ENCODE measurements at places on chromosomes 12 and 14. TPM values are rescaled to one million over a fixed set of nuclear protein-coding genes. Genes with fewer than 3 reads are reported as not detected.

Gene PIP4P1
- 26.4 TPM for total RNA-seq

Gene ZC2HC1C
- total RNA-seq = 3.7 TPM

Gene FGF6
- total RNA-seq = not detected

Gene CCDC60
- not detected for total RNA-seq

Gene ANO2
- total RNA-seq = 3.3 TPM

Gene TSHR
- total RNA-seq = not detected

DNA sequence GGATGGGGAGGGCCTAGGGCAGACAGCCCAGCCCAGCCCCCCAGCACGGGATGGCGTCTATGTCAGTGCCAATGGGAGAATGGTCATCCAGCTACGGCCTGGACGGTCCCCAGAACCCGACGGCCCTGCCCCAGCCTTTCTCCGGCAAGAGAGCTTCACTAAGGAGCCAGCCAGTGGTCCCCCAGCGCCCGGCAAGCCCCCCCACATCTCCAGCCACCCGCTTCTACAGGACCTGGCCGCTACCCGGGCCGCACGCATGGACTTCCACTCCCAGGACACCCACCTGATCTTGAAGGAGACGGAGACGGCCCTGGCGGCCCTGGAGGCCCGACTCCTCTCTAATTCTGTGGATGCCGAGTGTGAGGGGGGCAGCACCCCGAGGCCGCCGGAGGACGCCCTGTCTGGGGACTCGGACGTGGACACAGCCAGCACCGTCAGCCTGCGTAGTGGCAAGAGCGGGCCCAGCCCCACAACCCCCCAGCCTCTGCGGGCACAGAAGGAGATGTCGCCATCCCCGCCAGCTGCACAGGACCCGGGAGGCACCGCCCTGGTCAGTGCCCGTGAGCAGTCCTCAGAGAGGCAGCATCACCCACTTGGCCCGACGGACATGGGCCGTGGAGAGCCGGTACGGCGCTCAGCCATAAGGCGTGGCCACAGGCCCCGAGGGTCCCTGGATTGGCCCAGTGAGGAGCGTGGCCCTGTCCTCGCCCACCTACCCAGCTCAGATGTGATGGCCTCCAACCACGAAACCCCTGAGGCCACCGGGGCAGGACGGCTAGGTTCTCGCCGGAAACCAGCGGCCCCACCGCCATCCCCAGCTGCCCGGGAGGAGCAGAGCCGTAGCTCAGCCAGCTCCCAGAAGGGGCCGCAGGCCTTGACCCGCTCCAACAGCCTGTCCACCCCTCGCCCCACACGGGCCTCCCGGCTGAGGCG is 21.9 kb downstream of the CEP170B start:
- no peak for DNase-seq
- no peaks in the 10 kb centered on the region for H3K27me3 ChIP-seq
- no peak overlapping the region for H3K27ac ChIP-seq
- H3K4me3 ChIP-seq = no peak overlapping the region
- H3K4me1 ChIP-seq = no peaks in the 10 kb centered on the region

- no peak overlapping the region for H3K4me3 ChIP-seq
- peaks cover 5% of the 10 kb centered on the region for H3K4me1 ChIP-seq
- no peak overlapping the region for H3K27ac ChIP-seq
- no peaks in the 10 kb centered on the region for H3K27me3 ChIP-seq
- H3K36me3 ChIP-seq = no peaks in the 10 kb centered on the region
These were observed 8.4 kb upstream of the MLEC start for GRCh38 chr12:120678572-120678971.

- no peaks in the 10 kb centered on the region for H3K27me3 ChIP-seq
- no peaks in the 10 kb centered on the region for H3K36me3 ChIP-seq
- no peak for DNase-seq
- H3K4me3 ChIP-seq = no peak overlapping the region
These were observed 19.0 kb upstream of the ACTN1 start for GRCh38 chr14:68998062-68998461.

DNA sequence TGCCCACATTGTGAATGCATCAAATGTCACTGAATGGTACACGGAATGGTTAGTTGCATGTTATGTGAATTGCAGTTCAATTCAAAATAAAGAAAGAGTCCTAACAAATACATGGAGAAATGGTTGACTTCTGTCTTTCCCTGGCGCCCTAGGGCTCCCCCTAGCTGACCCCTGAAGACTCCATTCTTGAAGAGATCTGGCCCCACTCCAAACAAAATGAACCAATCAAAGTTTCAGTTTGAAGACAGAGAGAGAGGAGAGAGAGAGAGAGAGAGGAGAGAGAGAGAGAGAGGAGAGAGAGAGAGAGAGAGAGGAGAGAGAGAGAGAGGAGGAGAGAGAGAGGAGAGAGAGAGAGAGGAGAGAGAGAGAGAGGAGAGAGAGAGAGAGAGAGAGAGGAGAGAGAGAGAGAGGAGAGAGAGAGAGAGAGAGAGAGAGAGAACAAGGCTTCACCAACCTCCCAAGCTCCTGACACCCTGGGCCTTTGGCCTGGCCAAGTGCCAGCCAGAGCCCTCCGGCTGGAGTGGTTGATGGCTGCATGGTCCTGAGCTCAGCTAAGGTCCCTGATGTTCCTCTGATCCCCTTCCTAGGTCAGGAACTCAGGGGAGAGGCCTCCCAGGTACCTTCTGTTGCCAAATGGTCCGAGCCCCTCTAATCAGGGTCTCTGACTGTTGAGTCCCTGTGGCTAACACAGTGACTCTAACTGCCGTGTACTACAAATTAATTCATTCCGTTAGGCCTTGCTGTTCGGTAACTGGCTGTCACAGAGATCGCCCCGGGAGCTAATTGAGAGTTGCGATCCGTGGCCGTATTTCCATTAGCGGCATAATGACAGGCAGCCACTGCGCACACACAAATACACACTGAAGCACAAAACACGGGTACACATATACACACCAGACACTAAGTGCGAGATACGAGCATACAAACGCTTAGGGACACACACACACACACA is 188.8 kb downstream of the ESRRB start:
- H3K4me3 ChIP-seq = no peak overlapping the region
- no peak overlapping the region for H3K27ac ChIP-seq
- peak; percentile 69 for DNase-seq
- no peaks in the 10 kb centered on the region for H3K36me3 ChIP-seq
- H3K4me1 ChIP-seq = no peaks in the 10 kb centered on the region

DNA sequence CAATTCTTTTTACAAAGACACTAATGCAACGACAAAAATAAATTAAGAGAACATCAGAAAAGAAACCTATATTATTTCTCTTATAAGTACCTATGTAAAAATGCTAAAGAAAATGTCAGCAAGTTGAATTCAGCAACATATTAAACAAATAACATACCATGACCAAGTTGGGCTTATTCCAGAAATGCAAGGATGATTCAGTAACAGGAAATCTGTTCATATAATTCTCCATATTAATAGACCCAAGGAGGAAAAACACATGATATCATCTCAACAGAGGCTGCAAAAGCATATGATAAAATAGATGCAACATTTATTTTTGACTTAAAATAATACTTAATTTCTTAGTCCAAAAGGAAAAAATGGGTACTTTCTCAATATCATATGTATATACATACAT is 25.1 kb upstream of the GPHB5 start:
- H3K36me3 ChIP-seq = no peaks in the 10 kb centered on the region
- DNase-seq = no peak
- H3K4me3 ChIP-seq = no peak overlapping the region
- no peak overlapping the region for H3K27ac ChIP-seq
- peaks cover 5% of the 10 kb centered on the region for H3K4me1 ChIP-seq
- H3K27me3 ChIP-seq = no peaks in the 10 kb centered on the region

GRCh38 chr14:100476012-100476822 is 111.0 kb downstream of the BEGAIN start:
- H3K4me1 ChIP-seq = no peaks in the 10 kb centered on the region
- no peaks in the 10 kb centered on the region for H3K27me3 ChIP-seq
- no peak for DNase-seq
- H3K4me3 ChIP-seq = no peak overlapping the region
- H3K36me3 ChIP-seq = no peaks in the 10 kb centered on the region

DNA sequence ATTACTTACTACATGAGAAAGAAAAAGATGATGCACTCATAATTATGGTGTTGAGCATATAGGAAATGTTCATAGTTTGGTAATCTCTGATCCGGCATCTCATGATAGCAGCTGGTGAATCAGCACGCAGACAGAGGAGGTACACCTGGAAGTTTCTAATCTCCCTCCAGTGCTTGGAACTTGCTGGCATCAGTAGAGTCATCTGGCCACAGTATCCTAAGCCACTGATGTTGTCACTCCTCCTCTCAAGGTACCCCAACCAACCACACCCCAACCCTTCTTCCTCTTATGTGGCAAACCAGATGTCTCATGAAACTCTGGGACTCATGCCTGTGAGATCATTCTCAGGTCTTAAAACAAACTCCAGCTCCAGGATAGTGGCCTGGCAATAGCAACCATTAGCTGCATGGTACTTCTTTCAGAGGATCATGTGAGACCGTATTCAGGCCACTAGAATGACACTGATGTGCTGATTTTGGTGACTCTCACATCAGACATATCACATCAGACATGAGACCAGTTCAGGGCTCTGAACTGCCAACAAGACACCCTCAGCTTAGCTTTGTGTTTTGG is 143.0 kb downstream of the RASSF9 start:
- H3K36me3 ChIP-seq = no peaks in the 10 kb centered on the region
- H3K27me3 ChIP-seq = no peaks in the 10 kb centered on the region

- no peaks in the 10 kb centered on the region for H3K27me3 ChIP-seq
- DNase-seq = no peak
- H3K4me1 ChIP-seq = no peaks in the 10 kb centered on the region
- H3K27ac ChIP-seq = no peak overlapping the region
- no peak overlapping the region for H3K4me3 ChIP-seq
- no peaks in the 10 kb centered on the region for H3K36me3 ChIP-seq
These were observed 6.9 kb upstream of the KRT72 start for GRCh38 chr12:52608161-52608560.

GRCh38 chr14:54787261-54787660 is 115.4 kb downstream of the GCH1 start:
- H3K27ac ChIP-seq = no peak overlapping the region
- H3K36me3 ChIP-seq = no peaks in the 10 kb centered on the region
- H3K27me3 ChIP-seq = no peaks in the 10 kb centered on the region
- H3K4me3 ChIP-seq = no peak overlapping the region

DNA sequence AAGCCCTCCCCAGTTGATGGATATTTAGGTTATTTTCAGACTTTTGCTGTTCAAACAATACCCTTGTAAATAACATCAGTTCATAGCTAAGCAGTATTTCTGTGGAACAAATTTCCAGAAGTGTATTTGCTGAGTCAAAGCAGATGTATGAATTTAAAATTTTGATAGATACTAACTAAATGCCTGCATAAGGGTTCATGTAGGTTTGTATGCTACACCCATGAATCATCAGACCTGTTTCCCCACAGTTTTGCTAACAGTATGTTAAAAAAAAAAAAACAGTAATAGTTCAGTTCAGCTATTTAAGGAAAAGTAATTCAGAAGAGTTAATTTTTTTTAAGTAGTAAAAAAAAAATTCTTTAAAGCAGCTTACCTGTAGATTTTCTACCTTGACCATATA is 236.1 kb upstream of the DIO2 start:
- H3K27me3 ChIP-seq = no peaks in the 10 kb centered on the region
- no peak overlapping the region for H3K27ac ChIP-seq
- H3K36me3 ChIP-seq = no peaks in the 10 kb centered on the region
- DNase-seq = no peak

- no peak overlapping the region for H3K4me3 ChIP-seq
- no peak for DNase-seq
- H3K27me3 ChIP-seq = no peaks in the 10 kb centered on the region
- no peaks in the 10 kb centered on the region for H3K4me1 ChIP-seq
- H3K36me3 ChIP-seq = no peaks in the 10 kb centered on the region
These were observed 535.3 kb downstream of the GALC start for GRCh38 chr14:87457720-87458119.

GRCh38 chr12:12081836-12082497 is 11.2 kb downstream of the BCL2L14 start:
- peak; percentile 67 for DNase-seq
- no peaks in the 10 kb centered on the region for H3K36me3 ChIP-seq
- 0 out of 2 replicates have a peak overlapping the region, but pooled peaks have one; percentile 56 for H3K27ac ChIP-seq

DNA sequence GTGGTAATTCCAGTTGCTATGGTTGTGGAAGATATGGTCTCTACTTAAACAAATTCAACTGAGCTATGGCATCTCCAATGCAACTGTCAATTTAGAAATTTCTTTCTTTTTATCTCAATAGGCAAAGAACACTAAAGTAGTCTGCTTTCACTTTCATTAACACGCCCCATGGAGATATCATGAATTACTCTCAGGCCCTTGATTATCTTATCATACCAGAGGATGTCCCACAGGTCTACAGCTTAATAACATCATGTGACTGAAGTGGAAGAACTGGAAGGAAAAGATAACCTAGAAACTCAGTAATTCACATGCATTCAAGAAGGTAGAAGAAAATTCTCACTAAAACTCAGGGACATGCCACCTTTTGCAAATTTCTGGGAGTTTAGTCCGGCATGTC is 114.3 kb downstream of the FLRT2 start:
- H3K4me1 ChIP-seq = no peaks in the 10 kb centered on the region
- no peaks in the 10 kb centered on the region for H3K36me3 ChIP-seq
- no peak for DNase-seq
- H3K27ac ChIP-seq = no peak overlapping the region
- H3K4me3 ChIP-seq = no peak overlapping the region
- H3K27me3 ChIP-seq = no peaks in the 10 kb centered on the region

DNA sequence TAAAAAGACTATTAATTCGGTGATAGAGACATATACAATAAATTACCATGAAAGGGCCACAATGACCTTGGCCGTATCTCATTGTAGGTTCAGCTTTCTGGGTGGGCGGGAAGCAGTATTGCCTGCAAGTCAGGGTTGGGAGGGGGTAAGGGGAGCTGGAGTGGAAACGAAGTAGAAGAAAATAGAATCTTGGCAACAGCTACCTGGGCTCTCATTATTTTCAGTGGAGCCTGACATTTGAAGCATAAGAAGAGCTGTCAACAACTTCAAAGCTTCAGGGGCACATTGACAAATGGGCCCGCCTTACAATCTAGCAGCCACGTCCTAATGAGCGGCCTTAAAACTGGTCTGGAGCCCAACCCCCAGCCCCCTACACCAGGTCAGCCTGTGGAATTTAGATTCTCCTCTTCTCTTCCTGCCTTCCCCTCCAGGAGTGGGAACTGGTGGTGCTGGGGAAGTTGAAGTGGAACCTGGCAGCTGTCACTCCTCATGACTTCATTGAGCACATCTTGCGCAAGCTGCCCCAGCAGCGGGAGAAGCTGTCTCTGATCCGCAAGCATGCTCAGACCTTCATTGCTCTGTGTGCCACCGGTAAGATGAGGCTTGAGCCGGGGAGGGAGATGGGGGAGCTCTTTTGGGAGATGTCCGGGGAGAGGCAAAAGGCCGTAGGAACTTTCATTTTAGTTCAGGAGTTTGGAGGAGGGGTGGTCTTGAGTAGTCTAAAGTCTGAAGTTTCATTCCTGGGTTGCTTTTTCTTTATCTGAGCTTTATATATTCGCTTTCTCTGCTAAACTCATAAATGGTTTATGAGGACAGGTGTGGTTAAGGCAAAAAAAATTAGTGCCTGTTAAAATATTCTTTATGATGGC is 5.0 kb downstream of the CCND2 start:
- H3K4me3 ChIP-seq = no peak overlapping the region
- H3K4me1 ChIP-seq = peaks cover 30% of the 10 kb centered on the region
- H3K36me3 ChIP-seq = peaks cover 64% of the 10 kb centered on the region
- no peak overlapping the region for H3K27ac ChIP-seq
- no peak for DNase-seq
- no peaks in the 10 kb centered on the region for H3K27me3 ChIP-seq

GRCh38 chr14:99534863-99535262 is 53.7 kb downstream of the CCNK start:
- no peaks in the 10 kb centered on the region for H3K36me3 ChIP-seq
- DNase-seq = no peak
- H3K27me3 ChIP-seq = no peaks in the 10 kb centered on the region
- H3K4me1 ChIP-seq = peaks cover 16% of the 10 kb centered on the region

GRCh38 chr14:22822571-22823098 is 7.1 kb upstream of the MRPL52 start:
- no peaks in the 10 kb centered on the region for H3K27me3 ChIP-seq
- peak overlapping the region; percentile 86 for H3K4me3 ChIP-seq
- H3K36me3 ChIP-seq = no peaks in the 10 kb centered on the region
- peaks cover 50% of the 10 kb centered on the region for H3K4me1 ChIP-seq
- DNase-seq = peak; percentile 99

Data from GM23338 (cell line).